Fibroblast of upper back skin (primary cell): ENCODE measurements at places on chromosomes 3 and 15.

DNA sequence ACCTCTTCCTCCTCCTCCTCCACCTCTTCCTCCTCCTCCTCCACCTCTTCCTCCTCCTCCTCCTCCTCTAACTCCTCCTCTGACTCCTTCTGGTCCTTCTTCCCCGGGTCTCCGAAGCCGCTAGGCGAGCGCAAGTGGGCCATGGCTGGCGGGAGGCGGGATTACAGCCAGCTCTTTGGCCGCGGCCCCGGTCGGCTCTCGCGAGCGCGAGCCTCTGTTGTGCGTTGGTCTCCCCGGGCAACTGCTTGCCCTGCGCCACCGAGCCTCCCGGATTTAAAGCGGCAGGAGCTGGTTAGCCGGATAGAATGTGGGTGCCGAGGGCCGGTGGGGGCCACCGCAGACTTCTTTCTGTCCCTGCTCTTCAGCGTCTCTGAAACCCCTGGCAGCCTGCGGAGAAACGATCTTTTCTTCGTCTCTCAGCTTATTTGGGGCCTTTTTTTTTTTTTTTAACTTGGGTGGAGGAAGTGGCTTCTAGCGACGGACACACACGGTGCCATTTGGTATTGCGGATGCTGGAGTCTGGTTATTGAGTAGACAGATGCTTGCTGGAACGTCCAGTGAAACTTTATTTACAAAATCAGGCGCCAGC lies at the start of gene ERICH6:
Gene ERICH6, minus strand, starts transcription at position 165 of the 589 bp plus-strand sequence. Its CDS starts 22 bp downstream, at position 143.
- peak; percentile 90 for DNase-seq

DNA sequence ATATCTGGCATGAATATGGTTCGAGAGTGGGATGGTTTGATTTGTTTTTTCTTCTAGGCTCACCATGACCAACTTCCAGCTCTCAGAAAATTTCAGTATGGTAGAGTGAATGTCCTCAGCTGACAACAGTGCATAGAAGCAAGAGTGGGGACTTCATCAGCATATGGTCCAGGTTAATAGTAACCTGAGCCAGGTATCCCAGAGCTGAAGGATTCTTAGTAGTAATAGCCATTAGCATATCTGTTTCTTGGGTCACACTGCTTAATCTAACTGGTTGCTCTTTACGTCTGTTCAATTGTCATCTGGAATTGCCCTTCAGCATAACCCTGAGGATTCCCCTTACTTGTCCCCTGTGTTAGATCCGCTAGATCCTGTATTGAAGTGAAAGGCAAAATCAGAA lies 151.8 kb downstream of the GMNC start:
- no peak for DNase-seq

- no peak for DNase-seq
Measured at GRCh38 chr3:141174674-141175073, 57.0 kb upstream of the PXYLP1 start.

GRCh38 chr15:43895586-43895985 lies 68.8 kb downstream of the WDR76 start:
- no peak for DNase-seq

DNA sequence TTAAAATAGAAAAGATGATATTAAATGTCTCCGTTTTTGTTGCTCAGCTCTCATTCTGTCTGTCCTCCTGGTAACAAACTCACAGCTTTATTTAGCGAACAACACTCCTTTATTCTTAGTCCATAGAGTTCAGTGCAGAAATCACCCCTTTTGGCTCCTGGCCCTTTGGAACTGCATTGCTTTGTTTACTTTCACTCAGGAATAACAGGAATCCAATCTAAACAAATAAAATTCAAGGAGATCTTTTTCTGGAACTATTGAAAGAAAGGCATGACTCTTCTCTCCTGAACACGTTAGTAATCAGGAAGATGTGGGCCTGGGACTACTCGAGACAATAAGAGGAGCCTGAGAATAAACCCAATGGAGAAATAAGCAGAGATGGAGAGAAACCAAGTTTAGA lies 409.2 kb downstream of the DIPK2A start:
- DNase-seq = no peak

DNA sequence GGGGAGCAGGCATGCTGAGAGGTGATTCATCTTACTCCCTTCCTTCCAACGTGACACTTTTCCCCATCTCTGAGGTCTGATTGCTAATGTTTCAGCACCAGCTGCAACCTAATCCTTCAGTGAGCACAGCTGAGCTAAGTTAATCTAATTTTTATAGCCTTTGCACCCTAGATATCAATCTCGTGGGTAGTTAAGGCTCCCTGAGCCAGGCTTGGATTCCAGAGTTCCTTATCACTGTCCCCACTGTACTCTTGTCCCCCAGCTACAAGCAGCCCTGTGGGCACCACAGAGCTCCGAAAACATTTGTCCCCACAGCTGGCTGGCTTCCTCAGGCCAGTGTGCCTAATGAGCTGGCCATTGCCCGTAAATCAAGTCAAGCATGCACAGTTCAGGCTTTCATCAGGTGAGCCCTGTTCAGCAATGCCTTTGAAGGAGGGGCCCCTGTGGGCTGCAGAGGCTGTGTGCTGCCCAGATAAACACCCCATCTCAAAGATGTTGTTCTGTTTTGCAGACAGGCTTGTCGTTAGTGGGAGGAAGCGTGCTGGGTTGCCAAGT lies 376.9 kb upstream of the RASGRP1 start:
- peak; percentile 73 for DNase-seq

DNA sequence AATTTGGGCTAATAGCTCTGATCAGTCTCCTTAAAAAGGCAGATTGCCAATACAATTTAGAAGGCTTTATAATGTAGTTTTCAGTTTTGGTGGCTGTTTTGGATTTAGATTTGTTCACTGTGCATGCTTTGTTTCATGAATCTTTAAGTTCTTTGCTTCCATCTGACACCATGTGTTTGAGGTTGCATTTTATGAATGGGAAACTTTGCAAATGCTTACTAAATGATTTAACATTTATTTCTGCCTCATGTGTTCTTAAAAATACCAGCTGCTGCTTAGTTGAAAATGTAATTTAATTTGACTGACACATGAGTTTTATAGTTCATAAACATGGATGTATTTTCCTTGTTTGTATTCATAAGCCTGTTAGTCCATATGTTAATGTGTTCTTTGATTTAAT lies 78.6 kb downstream of the RNF13 start:
- no peak for DNase-seq

DNA sequence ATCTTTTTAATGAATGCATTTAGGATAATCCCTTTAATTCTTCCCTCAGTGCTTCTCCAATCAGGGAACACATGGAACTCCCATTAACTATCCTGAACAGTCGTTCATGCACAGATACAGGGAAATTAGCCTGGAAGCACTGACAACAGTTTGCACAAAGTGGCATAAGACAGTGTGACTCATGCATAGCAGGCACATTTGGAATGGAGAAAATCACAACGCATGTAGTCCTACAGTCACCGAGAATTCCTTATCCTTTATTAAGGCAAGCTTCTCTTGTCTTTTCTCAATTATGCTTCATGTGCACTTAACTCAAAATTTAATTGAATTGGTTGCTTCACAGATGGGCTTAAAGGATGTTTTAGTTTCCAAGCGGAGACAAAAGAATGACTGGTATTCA lies 155.0 kb upstream of the CRBN start:
- DNase-seq = no peak
